ENCODE measurements at places on chromosomes 2 and 18.

- DNase-seq: no peak
These were observed 124.4 kb downstream of the GALNT1 start for GRCh38 chr18:35705988-35706387.

DNA sequence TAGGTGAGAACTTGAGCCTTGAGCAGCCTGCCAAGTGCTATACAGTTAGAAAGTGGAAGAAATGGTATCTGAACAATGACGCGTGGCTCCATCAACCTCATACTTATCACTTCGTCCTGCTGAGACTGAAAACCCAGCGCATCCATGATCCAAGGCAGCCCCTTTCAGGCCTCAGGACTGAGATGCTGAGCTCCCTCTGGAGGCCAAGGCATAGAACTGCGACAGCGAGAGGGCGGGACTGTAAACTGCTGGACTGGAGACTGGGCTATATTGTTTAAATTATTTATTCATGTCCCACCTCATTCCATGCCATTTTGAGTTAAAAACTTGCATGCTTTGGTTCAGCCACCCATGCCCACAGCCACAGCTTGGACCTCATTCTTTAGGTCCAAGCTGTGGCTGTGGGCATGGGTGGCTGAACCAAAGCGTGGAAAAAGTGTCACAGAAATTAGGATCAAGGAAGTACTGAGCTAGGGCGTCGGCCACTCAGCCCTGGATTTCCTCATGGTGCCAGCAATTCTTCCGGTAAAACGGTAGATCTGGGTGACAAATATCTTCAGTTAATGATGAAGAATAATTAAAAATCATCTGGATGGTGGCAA is 195.5 kb downstream of the L3MBTL4 start:
- peak; percentile 10 for DNase-seq

- DNase-seq: peak; percentile 69
These were observed 43.7 kb downstream of the HDLBP start for GRCh38 chr2:241271706-241272302.

- no peak for DNase-seq
These were observed 19.4 kb downstream of the SS18 start for GRCh38 chr18:26071020-26071419.

GRCh38 chr18:48161911-48162698 is 231.6 kb upstream of the SMAD2 start:
- no peak for DNase-seq

- no peak for DNase-seq
These were observed 456.5 kb upstream of the SOX11 start for GRCh38 chr2:5235701-5236100.

GRCh38 chr2:40325116-40325515 is 126.8 kb downstream of the SLC8A1 start:
- DNase-seq: no peak

DNA sequence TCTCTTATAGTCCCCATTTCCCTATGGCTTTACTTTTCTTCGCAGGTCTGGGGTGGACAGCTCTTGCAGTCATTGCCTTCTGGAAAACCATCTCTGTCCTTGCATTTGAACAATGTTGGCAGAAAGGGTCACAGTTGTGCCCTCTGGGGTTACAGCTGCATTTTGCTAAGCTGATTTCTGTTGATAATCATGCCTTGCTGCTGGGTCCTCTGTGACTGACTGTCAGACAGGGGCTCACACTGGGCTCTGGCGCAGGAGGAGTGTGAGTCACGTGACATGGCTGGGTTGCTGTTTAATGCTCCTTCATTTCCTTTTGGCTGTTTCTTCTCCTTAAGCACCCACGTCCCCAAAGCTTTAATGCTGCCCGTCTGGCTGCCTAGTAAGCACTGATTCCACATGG is 196.6 kb upstream of the LHCGR start:
- no peak for DNase-seq

GRCh38 chr18:610214-610928 is 13.6 kb downstream of the CLUL1 start:
- DNase-seq: no peak

- DNase-seq: no peak
These were observed 120.1 kb upstream of the PXDN start for GRCh38 chr2:1864301-1864980.

GRCh38 chr2:134289225-134289624 is 35.4 kb downstream of the MGAT5 start:
- DNase-seq: peak; percentile 20

- peak; percentile 1 for DNase-seq
These were observed 3.3 kb downstream of the PDCD1 start for GRCh38 chr2:241855245-241855887.

DNA sequence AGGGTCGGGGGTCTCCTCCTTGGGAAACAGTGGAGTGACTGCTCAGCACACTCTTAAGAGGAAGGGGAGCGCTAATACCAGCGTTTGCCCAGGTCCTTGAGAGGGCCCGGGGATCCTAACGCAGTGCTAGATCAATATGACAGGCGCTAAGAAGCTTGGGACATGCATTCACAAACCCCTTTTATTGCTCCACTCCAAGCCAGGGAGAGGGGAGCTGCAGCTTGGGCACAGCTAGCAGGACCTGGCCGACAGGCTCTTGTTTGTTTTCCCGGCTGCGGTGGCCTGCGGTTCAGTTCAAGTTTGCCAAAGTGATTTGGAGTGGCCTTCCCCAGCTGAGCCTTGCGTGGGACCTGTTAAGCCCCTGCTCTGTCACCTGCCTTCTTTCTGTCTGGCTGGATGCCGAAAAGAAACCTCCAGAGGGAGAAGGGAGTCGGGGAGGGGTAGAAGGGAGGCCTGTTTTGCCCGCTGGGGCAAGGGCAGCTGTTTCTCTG is 152.1 kb downstream of the GLI2 start:
- DNase-seq: no peak

Data from stimulated activated CD4-positive, alpha-beta T cell treated with anti-CD3 and anti-CD28 coated beads, Interleukin-2, amount 100 ng/mL, for 24 hours (primary cell).